Stimulated activated CD4-positive, alpha-beta T cell treated with anti-CD3 and anti-CD28 coated beads, Interleukin-15, amount 100 ng/mL, for 48 hours (primary cell): ENCODE measurements at places on chromosomes 6 and 20.

DNA sequence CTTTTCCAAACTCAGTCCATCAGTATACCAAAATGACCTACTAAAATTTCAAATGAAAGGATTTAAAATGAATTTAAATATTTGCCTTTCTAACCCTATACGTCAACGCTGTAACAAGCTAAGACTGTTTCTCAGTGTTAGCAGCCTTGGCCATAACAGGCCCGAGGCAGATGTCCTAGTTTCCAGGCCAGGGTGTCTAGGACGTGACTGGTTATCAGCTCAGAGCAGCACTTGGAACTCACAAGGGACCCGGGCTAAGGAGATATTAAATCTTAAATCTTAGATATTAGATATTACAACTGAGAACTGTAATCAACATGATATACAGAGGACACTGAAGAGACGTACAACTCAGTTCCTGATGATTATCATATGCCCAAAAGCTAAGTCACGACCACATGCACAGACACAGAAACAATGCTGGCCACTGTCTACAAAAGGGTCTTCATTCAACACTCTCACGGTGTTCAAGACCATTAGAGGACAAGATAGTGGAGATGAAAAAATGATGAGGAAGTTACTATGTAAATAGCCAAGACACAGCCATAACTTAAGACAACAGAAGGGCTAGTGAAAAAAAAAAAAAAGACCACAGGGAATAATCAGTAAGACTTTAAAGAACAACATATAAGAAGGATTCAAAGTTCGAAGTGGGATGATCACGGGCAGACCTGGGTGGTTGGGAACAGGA, at the start of gene CLDN20:
Gene CLDN20 (plus strand): TSS at position 641 of the 691 bp plus-strand sequence. CDS start 11,707 bp downstream, outside the sequence.
- DNase-seq: no peak

GRCh38 chr6:157668713-157669112, 154.3 kb upstream of the SNX9 start:
- DNase-seq: no peak

- peak; percentile 7 for DNase-seq
Measured at GRCh38 chr20:13430346-13431002, 208.3 kb downstream of the TASP1 start.

- no peak for DNase-seq
Measured at GRCh38 chr20:34820805-34821578, 4.5 kb downstream of the NCOA6 start.

DNA sequence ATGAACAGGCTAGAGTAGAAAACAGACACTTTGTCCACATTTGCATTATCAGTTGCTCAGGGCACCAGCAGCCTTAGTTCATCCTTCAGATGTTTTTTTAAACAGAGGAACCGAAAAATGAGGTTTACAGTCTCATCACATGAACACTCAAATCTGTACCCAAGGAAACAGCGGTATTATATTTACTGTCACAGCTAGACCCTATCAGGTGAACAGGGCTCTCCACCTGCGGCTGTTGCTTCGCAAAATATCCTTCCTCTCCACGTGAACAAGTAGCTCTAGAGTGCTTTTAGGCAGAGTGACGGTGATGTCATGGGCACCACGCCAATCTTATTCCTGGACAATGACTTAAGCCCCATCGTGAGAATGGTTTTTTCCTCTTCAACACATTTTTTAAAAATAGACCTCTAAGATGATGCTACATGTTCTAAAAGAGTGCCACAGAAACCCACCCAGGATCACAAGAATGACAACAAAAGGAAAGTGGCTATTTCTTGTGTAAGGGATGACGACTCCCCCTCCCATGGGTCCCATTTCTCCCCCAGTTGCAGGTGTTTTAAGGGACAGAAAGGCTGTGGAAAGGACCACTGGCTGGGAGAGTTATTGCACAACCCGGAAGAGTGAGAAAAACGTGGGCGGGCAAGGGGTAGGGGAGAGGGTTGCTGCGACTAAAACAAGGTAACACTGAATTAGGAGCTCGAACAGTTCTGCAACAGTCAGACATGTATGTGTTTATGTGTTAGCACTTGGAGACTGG, 77.7 kb downstream of the EFHC1 start:
- no peak for DNase-seq

- DNase-seq: no peak
Measured at GRCh38 chr6:147895272-147895671, 386.8 kb downstream of the SAMD5 start.

GRCh38 chr20:24662752-24663365, 193.4 kb downstream of the SYNDIG1 start:
- DNase-seq: no peak

DNA sequence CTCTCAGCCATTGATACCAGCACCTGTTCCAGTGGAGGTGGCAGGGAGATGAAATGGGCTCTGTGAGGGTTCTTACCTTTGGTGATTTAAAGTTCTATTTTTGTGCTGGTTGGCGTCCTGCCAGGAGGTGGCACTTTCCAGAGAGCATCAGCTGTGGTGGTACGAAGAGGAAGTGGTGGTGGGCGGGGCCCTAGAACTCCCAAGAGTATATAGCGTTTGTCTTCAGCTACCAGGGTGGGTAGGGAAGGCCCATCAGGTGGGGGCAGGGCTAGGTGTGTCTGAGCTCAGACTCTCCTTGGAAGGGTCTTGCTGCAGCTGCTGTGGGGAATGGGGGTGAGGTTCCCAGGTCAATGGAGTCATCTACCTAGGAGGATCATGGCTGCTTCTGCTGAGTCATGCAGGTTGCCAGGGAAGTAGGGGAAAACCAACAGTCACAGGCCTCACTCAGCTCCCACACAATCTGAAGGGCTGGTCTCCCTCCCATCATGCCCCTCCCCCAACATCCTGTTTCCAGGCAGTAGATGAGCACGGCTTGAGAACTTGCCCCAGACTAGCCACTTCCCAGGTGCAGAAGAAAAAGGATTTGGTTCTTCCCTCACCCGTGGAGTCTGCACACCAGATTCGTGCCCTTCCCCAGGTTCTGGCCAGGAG, 46.6 kb downstream of the MOXD1 start:
- no peak for DNase-seq

- DNase-seq: no peak
Measured at GRCh38 chr20:56828402-56828801, 199.3 kb downstream of the TFAP2C start.

GRCh38 chr6:1906609-1907008, 296.9 kb downstream of the FOXC1 start:
- no peak for DNase-seq

- no peak for DNase-seq
Measured at GRCh38 chr6:130019326-130020072, 1.1 kb downstream of the L3MBTL3 start.

DNA sequence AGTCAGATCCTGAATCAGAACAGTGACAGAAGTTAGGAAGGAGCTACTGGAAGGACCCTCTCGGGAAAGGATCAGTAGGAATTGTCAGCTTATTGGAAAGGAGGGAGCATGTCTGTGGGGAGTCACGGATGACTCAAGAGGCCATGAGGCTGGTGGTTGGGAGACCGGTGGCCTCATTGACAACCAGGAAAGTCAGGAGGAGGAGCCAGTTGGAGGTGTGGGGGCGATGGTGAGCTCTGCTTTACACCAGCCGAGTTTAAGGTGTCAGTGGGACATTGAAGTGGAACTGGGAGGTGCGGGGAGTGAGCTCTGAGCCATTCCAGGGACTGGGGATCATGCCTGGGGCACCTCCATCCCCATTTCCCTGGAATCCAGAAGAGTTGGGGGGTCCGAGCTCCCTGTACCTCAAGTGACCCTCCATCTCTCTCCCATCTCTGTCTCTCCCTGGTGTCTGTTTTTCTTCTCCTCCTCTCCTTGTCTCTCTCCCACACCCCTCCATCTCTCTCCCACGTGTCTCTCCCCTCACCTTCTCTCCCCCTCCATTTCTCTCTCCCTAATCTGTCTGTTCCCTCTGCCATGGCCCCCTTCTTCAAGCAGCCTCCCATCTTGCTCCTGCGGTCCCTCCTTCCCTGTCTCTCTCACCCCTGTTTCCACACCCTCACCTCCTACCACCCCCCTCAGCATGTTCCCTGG, 14.3 kb upstream of the ZBTB9 start:
- DNase-seq: no peak
